Activated naive CD4-positive, alpha-beta T cell treated with anti-CD3 and anti-CD28 coated beads for 36 hours (primary cell): ENCODE measurements at places on chromosomes 2 and 18.

DNA sequence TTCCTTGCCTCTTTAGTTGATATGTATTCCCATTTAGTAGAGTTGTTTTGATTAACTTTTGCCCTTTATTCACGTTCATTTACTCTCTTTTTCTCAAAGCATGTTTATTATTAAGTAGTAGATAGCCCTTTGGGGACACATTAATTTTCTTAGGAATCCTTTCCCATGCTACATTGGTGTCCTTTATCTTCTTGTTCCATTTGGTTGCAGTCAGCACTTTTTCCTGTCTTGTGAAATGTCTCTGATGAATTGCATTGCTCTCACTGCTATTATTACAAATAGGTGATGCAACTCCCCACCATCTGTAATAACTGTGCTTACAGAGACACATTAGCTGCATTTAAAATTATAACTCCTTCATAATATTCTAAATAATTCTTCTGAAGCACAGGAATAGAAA lies 428.5 kb upstream of the CNTNAP5 start:
- no peak for DNase-seq

- no peak for DNase-seq
These were observed 1221.1 kb upstream of the ACVR2A start for GRCh38 chr2:146623771-146624170.

DNA sequence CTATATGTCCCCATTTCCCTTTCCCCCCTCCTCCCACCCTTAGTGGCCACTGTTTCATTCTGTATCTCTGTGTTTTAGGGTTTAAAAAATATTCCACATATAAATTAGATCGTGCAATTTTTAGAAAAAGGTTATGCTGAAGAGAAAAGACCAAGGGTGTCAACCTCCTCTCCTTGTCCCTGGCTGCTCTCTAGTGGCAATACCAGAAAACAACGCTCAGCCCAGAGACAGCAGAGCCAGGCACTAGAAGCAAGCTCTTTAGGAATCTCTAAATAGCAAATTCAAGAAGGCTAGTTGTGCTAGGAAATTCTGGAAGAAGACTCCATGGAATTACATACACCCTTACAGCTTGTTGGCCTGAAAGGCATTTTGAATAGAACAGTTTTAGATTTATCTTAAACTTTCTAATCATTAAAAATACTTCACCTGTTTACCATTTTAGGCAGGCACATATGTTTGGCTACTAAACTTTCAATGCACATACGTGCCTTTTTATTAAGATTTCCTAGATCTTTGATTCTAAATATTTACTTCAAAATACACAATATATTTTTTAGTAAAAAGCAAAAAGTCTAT lies 35.1 kb upstream of the RASGRP3 start:
- DNase-seq, result peak; percentile 42

DNA sequence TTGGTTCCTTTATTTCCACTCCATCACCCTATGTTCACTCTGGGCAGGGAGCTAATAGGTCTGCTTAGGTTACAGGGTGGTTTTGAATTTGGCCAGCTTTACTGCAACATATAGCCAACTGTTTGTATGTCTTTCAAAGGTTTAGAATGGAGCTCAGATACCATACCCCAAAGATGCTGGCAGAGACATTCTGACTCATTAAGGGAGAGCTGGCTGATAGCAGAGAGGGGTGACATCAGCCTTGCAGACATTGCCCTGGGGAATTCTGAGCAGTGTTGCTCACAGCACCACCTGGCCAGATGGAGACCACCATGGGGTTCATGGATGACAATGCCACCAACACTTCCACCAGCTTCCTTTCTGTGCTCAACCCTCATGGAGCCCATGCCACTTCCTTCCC lies 2.1 kb downstream of the PROKR1 start:
- peak; percentile 41 for DNase-seq

DNA sequence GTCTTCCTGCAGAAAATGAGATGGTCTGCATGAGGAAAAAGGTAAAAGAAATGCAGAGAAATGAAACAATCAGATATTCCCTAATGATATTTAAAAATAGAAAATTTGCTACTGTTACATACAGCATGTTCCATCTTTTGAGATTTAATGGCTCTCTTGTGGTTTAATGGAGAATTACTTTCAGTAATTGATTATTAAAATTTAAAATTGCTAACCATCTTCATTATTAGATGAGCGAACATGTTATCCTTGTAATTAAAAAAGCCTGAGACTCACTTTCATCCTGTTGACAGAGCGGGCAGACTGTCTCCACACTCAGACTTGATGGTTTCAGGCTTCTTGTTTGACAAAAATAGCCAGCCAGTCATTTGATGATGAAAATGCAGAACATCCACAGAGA lies 171.0 kb downstream of the GRB14 start:
- DNase-seq, result no peak

DNA sequence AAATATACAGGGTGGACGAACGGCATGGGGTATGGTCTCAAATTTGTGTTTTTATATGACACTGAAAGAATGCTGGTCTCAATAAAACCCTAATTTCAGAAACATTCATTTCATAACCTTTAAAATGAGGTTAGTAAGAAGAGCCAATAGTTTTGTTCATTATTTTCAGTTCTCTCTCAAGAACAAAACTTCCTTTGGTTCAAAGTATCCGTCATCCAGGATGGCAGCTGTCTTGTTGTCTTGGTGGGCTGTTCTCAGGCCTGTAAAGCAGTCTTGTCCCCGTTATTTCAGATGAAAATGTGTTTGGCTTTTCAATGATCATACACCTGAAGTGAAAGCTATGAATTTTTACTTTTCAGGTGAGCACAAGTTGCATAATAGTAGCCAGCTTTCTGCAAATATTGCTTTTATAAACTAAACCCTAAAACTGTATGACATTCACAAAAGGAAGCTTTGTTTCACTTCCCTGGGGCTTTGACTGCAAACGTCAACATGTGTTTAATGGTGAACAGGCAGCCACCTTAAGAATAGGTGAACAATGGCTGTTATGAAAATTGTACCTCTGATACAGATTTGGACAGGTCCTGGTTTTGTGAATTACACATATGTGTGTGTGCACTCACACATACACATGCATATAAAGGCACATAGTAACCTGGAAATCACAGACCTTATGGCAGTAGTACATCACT lies 2.6 kb downstream of the IL18RAP start:
- DNase-seq, result no peak

GRCh38 chr2:202221873-202222272 lies 16.5 kb downstream of the SUMO1 start:
- DNase-seq, result no peak

DNA sequence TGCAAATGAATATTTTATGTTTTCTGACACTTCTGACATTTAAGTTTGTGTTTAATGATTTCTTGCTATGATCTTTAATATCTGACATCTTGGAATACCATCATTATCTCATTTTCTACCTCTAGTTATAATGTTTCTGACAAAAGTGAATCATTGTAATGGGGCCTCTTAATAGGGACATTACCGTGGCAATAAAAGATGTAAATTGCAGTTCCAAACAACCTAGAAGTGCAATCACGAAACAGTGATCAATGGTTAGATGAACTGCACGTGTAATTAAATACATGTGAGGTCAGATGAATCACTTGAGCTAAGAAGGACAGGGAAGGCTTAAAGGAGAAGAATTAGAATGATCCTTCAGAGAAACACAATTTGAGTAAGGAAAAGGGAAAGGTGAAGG lies 1078.3 kb downstream of the DPP10 start:
- no peak for DNase-seq

DNA sequence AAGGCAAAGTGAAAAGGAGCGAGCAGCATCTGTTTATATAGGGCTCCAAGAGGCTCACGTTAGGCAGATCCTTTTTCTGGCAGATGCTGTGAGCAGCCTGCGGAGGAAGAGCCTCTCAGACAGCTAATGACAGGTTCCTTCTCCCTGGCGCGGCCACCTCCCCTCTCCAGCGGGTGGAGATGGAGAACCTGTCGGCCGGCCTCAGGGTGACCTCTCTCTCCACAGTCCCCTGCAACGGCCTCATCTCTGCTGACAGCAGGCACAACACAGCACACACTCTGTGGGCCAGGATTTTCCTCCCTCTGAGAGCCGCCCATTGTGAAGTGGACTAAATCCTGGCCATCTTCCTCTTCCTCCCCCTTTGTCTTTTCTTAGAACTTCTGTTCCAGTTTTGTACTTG lies 119.8 kb downstream of the PRKCE start:
- DNase-seq, result no peak

DNA sequence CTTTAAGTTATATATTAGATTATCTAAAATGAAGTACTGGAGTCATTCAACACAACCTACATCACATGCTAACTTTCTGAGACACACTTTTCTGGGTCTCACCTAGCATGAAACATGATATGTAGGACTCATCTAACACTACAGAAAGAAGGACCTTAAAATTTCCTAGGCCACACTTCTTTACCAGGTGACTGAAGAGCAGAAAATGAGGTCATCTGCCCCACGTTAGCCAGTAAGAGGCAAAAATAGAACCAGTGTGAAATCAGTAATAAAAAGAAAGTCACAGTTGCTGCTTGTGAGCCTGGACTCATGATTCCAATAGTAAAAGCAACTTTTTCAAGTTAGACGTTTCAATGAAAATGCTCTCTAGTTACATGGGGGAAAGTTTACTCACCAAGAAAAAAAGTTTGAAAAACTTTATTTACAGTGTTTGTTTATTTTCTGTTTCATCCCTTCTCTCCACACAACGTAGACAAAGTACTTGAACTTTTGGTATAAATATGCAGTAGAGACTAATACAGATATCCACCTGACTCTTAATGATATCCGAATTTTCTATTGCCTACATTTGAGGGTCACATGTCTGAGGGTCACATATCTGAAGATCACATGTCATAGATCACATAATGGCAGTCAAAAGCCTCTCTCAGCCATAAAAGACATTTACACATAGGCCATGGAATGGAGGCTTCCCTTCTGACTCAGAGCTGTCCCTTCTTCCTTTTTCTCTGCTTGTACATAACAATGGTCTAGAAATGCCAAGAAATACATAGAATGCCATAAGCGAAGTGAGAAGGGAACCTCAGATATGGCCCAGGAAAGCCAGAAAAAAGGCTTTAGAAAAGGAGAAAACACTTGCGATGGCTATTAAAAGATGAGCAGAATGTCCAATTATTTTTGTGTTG lies 362.9 kb downstream of the ZEB2 start:
- no peak for DNase-seq

DNA sequence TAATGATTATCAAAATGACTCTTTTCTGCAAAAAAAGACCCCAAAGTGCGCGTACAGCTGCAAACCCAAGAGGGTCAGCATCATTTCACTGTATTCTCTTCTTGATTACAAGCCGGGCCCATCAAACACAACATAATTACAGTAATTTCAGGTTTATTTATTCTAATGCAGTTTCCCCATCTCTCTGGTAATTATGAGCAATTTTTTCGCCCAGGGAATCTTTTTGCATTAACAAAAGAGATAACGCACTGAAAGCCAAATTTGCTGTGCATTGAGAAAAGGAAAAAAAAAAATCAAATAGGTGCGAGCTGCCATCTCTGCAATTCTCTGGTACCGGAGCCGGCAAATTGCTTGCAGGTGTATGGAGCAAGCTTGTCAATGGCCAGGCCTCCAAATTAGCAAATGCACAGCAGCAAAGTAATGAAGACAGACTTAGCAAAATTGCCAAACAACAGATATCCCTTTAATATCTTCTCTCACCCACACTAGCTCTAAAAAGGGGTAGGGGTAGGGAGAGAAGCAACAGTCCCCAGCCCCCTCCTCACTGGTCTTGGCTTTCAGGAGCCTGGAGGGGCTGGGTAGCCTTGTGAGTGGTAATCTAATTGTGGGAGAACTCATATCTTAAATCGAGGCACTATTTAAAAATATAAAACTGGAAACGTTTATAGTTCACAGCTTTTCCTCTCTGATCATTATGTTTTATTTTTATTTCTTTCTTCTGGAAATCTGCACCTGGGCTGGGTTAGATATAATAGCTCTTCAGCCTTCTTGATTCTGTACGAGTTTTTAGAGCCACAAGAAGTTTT lies 6.7 kb downstream of the DLX1 start:
- DNase-seq, result no peak

DNA sequence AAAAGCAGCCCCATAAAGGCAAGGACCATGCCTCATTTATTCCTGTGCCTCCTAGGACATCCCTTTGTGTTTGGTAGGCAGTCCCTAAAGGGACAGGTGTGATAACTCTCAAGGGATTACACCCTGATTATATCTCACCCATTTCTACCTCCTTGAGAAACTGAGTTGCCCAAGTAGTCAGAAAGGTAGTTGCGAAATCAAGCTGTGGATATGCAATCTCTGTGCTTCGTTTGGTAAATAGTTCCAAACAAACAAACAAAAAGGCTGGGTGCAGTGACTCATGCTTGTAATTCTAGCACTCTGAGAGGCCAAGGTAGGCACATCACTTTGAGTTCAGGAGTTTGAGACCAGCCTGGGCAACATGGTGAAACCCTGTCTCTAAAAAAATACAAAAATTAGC lies 100.2 kb upstream of the ARL5A start:
- DNase-seq, result no peak
